ENCODE measurements at places on chromosomes 2 and 18.

DNA sequence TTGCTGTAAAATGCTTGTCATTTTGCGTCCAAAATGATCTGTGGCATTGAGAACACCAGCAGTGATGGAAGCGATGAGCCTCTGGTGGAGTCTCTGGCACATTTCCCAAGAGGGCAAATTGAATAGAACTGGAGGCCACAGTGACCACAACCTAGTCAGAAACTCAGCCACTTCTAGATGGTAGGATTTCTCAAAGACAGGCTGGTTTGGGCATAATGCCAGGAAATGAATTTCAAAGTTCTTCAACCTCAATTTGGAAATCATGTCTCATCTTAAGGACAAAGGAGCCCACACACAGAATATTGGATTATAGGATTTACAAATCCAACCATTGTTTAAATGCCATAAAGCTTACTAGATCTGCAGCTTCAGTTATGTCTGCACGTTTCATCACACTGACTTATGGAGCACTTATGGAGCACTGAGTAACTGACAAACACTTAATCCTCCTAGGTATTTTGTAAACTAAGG lies 132.1 kb downstream of the COL6A3 start:
- no peak for DNase-seq

GRCh38 chr2:120862201-120863060 lies 126.8 kb downstream of the GLI2 start:
- no peak for DNase-seq

- peak; percentile 69 for DNase-seq
Measured at GRCh38 chr2:171522052-171522787, at the start of gene CYBRD1. Gene CYBRD1, plus strand, starts transcription at chr2:171522474. Its CDS starts 72 bp downstream, at chr2:171522546.

GRCh38 chr18:46071653-46072375 lies at the start of gene PSTPIP2:
Gene PSTPIP2, minus strand, starts transcription at chr18:46072260. Its CDS starts 72 bp downstream, at chr18:46072188.
- peak; percentile 66 for DNase-seq

DNA sequence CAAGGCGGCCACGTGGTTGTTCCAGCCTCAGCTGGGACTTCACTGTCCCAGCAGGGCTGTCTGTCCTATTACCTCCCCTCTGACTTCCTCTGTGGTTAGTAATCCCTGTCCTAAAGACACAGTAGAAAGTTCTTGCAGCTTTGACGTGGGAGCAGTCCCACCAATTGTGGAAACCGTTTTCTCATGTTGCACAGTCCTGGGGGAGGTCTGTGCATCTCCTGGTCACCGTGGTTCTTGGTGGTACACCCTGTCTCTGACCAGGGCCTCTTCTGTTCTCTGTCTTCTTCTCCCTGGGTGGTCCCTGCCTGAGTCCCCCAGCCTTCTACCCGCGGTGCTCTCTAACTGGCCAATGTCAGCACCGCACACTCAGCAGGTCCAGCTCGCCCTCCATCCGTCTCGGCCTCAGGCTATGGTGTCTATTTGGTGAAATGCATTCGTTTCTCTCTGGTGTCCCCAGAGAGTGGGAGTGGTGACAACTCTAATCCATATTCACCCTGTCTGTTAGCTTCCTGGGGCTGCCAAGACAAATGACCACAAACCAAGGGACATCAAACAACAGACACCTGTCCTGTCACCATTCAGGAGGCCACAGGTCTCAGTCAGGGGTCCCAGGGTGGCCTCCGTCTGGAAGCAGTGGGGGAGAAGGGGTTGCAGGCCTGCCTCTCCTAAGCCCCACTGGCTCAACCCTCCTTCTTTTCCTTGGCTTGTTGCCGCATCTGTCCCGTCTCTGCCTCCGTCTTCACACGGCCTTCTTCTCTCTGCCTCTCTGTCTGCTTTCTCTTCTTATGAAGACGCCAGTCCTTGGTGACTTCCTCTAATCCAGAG lies 99.8 kb downstream of the SH3BP4 start:
- DNase-seq, result no peak

DNA sequence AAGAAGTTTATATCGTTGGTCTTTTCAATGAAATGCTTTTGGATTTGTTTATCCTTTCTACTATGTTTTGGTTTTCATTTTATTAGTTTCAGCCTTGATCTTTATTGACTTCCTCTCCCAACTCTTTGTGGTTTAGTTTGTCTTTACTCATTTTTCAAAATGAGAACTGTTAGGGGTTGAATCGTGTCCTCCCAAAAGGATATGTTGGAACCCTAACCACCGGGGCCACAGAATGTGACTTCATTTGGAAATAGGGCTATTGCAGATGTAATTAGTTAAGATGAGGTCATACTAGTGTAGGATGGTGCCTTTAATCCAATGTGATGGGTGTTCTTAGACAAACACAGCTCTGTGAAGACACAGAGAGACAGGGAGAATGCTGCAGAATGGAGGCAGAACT lies 60.4 kb upstream of the IL1R2 start:
- DNase-seq, result no peak

DNA sequence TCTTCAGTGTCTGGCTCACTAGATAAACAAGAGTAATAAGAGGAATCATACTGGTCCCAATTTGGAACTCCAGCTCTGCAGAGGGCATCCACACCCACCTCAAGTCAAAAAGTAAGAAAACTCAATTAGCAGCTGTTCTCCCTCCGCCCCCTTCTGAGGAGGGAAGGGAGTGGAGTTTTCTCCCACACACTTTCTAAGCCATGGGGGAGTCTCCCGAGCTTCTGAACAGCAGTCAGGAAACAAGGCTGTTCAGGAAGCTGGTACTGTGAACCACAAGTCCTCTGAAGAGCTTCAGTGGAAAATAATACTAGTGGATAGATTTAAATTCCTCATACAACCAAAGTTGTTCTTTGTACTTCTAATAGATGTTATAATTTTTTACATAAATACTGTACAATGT lies 32.9 kb upstream of the SPTBN1 start:
- no peak for DNase-seq

DNA sequence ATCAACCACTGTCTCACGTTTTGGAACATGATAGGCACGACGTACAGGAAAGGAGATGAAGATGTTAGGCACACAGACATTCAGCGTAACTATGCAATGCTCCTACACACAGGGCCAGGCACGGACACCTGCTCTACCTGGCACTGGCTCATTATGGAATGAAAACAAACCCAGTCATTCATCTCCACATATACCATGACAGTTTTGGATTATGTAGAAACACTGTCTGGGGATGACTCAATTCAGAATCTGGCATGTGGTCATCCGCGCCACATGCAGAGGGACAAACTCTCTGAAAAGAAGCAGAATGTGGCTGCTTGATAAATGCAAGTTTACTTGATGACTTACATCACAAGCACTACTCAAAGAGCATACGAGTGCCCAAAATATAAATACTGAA lies 29.5 kb upstream of the NFU1 start:
- no peak for DNase-seq

DNA sequence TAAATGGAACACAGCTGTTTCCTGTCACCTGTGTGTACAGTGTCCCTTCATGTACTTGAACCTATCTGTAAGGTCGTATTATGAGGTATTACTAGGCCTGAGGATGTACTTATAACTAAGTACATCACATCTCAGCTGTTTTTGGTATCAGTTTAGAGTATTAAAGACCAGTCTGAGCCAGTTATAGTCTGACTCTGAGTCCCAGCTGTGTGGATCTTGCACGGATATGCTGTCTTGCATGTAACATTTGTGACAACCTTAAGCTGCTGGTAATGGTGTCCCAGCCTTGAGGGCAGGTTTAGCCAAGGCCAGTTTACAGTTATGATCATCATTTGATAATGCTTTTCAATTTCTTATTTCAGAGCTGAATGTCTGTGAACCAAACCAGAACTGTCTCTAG lies 496.3 kb downstream of the SLC4A3 start:
- DNase-seq, result no peak

DNA sequence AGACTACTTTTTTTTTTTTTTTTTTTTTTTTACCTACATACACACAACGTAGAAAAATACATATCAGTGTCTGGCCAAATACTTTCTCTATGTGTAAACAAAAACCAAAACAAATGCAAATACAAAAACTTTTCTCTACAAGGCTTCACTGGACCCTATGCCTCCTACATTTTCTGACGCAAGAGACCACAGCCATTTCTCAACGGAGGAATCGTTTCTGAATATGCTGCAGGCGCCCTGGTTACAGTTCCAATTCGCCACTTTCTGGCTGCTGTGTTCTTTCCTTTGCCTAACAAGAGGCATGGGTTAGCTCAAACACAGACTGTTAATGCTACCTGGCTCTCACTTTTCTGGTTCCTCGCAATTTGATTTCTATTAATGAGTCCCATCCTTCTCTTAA lies 96.4 kb downstream of the EPB41L3 start:
- DNase-seq, result no peak

- DNase-seq, result no peak
Measured at GRCh38 chr2:160826496-160826895, 332.9 kb upstream of the RBMS1 start.

DNA sequence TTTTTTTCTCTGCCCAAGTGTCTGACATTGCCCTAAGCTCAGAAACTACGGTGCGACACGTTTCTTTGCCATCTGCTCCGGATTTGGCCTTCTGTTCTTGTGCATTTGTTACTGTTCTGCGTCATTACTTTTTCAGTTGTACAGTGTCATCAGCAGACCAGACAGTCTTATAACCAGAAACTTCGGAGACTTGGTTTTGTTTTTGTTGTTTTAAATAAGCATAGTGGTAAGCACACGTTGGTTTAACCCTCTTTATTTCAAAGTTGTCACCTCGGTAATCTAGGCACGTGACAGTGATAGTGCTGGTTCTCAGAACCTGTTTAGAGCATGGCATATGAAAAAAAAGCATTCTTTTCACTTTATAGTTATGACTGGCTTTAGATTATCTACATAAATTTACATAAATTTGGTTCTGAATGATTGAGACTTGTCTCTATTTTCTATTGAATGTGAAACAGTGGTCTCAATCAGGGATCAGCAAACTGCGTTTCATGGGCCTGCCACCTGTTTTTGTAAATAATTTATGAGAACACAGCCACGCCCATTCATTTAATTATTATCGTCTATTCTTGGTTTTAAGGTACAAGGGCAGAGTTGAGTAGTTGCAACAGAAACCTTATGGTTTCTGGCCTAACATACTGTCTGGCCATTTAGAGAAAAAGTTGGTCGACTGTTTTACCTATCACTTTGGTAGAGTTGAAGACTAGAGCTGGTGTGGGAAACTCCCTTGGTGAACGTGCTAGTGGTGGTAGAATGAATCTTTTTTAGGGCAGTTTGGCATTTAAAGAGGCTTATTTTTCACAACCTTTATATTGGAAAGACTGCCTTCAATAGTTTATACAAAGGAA lies 106.5 kb downstream of the ZNF532 start:
- DNase-seq, result no peak

GRCh38 chr2:207498427-207498826 lies 31.3 kb upstream of the CREB1 start:
- DNase-seq, result no peak

GRCh38 chr2:51813247-51813646 lies 781.3 kb upstream of the NRXN1 start:
- DNase-seq, result no peak

- no peak for DNase-seq
Measured at GRCh38 chr2:10030311-10030736, 13.0 kb upstream of the KLF11 start.

DNA sequence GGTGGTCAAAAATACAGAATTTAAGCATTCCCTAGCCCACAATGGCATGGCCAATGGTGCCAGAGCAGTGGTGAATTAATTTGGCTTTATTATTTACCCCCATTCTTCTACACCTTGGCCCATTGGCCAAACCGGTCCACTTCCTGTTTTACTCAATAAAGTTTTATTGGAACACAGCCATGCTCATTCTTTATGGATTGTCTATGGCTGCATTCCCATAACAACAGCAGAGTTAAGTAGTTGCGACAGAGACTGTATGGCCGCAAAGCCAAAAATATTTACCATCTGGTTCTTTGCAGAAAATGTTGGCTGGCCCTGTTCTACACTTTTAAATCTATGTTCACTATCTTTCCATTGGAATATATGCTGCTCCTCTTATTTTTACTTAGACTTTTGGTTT lies 130.3 kb upstream of the CCDC68 start:
- no peak for DNase-seq

DNA sequence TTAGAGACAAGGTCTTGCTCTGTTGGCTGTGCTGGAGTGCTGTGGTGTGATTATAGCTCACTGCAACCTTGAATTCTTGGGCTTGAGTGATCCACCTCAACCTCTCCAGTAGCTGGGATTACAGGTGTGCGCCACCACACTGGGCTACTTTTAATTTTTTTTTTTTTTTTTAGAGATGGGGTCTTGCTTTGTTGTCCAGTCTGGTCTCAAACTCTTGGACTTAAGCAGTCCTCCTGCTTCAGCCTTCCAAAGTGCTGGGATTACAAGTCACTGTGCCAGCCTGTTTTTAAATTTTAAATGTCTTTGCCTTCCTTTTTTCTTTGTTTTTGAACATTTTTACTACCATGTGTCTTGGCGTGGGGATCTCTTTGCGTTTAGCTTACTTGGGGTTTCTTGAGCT lies 32.5 kb downstream of the TAF4B start:
- no peak for DNase-seq

- DNase-seq, result no peak
Measured at GRCh38 chr2:109336296-109336695, 207.3 kb downstream of the SH3RF3 start.

GRCh38 chr2:166115589-166115988 lies 12.2 kb downstream of the SCN1A start:
- no peak for DNase-seq

- no peak for DNase-seq
Measured at GRCh38 chr2:144325086-144325485, 194.8 kb downstream of the ZEB2 start.

GRCh38 chr2:160226367-160226766 lies 26.3 kb upstream of the ITGB6 start:
- DNase-seq, result no peak

- DNase-seq, result no peak
Measured at GRCh38 chr2:163715199-163715598, 20.6 kb downstream of the FIGN start.

GRCh38 chr2:40087927-40088326 lies 308.9 kb upstream of the THUMPD2 start:
- no peak for DNase-seq

DNA sequence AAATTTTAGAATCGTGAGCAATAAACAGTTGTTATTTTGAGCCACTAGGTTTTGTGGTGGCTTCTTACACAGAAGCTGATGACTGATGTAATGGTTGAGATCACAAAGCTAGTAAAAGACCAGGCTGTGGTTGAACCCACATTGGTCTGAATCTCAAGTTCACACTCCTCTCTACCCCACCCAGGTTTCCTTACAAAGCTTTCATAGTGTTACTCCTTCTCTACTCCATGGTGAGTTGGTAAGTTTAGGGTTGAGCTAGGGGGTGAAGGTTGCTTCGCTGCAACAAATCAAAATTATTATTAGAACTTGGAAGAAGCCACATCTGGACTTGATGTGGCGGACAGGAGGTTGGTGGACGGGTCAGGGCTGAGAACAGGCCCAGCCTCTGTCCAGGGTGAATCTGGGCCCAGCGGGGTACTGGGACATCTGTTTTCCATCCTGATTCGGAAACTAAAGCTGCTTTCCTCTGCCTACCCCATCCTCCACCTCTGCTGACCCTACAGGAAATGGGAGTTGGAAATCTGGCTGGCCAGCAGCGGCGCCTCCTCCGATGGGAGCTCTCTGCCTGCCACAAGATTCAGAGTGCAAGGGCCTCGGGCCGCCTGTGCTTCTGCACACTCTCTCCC lies 86.3 kb downstream of the ZFP36L2 start:
- no peak for DNase-seq

GRCh38 chr2:8623576-8623957 lies 58.3 kb upstream of the ID2 start:
- DNase-seq, result no peak

GRCh38 chr2:172749388-172749787 lies 13.7 kb downstream of the RAPGEF4 start:
- DNase-seq, result no peak

GRCh38 chr18:27899893-27900292 lies 277.0 kb downstream of the CDH2 start:
- no peak for DNase-seq
